ENCODE measurements at places on chromosomes 5 and 9.

DNA sequence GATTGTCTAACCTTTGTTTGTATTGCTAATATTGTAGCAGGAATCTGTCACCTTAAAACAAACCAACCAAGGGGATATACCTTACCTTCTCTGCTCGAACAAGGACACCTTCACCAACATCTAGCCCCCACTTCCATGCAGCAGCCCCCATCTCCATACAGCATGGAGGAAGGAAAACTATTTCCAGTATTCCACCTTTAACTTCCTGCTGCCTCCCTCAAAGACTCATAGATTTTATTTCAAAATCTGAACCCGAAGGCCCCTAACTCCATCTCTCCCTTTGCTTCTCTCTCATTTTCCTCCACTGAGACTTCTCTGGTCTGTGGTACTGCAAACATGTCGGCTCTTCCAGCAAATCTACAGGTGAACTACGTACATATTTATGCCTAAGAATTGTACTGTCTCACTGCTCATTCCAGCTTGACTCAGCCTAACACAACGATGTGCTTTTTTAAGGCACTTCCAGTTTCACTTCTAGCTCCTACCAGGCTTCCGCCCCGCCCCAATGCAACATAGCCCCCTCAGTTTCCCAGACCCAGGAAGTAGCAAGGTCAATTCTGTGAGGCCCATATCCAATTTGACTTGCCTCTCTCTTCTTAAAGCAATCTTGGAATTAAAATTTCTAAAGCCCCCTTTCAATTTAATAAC lies 70.7 kb upstream of the RNF38 start:
- no peak for DNase-seq

DNA sequence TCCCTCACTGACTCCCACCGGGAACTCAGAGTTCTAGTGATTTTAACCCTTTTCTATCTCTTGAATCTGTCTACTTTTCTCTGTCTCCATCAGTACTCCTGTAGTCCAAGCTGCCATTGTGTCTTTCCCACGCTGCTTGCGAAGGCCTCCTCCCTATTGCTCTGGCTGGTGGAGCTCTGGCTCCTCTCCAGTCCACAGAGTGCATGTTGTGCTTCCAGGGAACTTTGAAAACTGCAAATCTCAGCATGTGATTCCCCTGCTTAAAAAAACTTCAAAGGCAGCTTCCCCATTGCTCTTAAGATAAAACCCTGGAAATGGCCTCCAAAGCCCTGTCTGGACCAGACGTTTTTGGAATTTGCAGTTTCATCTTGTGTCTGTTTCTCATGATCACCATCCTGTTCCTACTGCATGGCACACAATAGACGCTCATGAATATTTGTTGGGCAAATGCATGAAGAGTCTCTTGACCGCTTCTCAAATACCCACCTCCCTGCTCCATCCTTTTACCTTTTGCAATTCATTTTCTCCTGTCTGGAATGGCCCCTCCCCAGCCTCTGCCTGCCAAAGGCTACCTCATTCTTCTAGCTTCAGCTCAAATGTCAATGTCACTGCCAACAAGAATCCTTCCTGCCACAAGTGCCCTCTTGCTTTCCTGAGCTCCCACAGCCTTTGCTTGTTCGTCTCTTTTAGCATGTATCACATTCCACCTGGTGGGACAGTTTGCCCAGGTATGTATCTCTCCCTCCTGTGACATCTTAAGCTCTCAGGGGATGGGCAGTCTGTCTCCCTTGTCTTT lies 293.2 kb downstream of the ARHGAP26 start:
- no peak for DNase-seq

DNA sequence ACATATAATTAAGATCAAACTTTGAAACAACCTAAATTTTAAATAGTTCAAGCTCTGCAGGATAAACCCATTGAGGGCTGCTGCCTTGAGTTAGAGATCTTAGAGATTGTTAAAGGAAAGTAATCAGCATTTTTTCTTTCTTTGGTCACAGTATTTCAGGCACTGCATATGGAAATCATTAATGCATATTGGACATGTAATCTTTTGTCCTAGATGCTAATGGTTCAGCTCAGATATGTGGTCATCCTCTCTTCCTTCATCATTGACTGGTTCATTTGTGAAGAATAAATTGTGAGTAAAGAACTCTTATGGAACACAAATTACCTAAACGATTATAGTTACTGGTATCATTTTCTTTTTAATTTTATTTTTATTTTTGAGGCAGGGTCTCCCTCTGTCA lies 82.0 kb upstream of the PRLR start:
- no peak for DNase-seq

GRCh38 chr5:94793816-94794198 lies 175.3 kb downstream of the SLF1 start:
- DNase-seq, result no peak

- DNase-seq, result no peak
These were observed 223.6 kb downstream of the NMUR2 start for GRCh38 chr5:152181461-152181860.

- DNase-seq, result no peak
These were observed 217.5 kb upstream of the TAS2R1 start for GRCh38 chr5:9847631-9848030.

DNA sequence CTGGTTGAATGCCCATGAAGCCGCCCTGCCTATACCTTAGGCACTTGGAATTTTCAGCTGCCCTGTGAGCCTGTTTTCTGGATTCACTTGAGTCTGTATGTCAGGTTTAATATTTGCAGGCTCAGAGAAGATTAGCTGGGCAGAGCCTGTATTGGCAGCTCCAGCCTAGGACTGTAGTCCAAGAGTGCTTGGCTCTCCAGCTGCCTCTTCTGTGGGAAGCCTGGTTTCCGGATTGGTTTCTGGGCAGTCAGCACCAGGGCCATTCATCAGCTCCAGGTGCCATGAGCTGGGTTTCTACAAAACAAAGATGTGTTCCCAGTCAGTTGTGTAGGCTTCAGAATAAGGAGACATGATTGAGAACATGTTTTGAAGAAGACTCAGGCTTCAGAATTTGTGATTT lies 90.1 kb downstream of the ARHGAP26 start:
- no peak for DNase-seq

DNA sequence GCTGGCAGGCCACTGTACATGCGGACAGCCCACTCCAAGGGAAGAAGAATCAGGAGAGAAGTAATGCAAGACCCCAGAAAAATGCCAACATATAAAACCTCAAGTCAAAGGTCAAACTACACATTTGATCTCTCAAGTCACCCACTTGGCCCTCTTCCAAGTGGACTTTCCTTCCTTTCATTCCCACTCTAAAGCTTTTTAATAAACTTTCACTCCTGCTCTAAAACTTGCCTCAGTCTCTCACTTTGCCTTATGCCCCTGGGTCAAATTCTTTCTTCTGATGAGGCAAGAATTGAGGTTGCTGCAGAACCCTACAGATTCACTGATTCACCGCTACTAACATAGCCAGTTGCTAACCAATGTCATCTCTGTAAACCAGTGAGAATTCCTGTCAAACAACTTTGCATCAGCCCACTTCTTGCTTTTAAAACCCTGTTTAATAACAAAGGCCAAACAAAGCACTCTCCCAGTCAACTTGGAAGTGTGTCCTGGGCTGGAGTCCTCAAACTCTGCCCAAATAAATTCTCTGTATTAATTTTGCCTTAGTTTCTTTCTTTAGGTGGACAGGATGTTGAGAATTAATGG lies 6.9 kb upstream of the ATP6V1G1 start:
- no peak for DNase-seq

GRCh38 chr9:83642793-83643192 lies 19.9 kb downstream of the IDNK start:
- DNase-seq, result no peak

DNA sequence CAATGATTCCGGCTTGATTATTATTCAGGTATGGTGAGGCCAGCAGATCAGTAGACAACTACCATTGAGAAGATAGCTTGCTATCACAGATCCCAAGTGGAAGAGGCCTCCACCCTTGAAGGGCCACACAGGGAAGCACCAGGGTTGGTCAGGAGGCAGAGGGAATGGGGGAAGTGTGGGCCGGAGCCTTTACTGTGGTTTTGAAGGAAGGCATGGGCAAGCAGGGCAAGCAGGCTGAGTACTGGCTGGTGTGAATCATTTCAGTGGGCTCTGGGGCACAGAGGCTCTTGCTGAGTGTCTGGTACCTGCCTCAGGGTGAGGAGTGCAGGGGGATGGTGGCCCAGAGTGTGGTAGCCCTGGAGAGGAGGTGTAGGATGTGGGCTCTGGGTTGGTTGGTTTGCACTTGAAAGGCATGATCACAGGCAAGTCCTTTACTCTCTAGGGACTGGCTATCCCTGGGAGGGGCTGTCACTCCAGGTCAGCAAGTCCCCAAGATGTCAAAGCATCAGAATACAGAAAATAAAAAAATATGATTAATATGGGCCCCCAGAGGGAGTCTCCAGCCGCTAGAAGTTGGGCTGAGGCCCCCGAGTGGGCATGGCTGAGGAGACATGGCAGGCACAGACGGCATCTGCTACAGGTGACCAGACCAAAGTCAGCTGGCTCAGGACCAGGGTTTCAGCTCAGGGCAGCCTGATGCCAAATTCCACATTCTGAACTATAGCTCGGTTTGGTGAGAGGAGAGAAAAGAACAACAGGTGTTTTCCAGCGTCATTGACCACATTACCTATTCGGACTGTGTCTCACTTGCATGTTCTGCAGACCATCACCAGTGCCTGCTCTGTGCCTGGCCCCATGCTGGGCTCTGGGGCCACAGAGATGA lies 9.7 kb upstream of the SUSD3 start:
- no peak for DNase-seq

DNA sequence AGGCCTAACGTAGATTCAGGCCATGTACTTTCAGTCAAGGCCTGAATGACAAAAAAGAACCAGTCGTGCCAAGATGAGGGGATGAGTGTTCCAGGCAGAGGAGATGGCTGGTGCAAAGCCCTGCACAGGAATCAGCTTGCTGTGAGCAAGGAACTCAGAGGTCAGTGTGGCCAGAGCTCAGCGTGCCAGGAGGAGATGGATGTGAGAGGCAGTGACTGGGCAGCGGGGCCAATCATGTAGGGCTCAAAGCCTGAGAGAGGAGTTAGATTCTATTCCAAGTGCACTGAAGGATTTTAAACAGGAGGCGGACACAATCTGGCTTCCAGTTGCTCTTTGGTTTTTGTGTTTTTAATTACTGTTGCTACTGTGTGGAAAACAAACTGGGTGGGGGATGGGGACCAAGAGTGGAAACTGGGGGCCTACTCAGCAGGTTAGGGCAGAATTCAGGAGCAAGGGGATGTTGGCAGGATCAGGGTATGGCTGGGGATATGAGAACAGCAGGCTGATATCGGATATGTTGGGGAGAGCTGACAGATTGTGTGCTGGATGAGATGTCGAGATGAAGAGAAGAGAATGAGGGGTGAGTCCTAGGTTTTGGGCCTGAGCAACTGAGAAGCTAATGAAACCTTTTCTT lies 64.3 kb downstream of the ANGPTL2 start:
- no peak for DNase-seq

- no peak for DNase-seq
These were observed 934.3 kb upstream of the CDH10 start for GRCh38 chr5:25579111-25579510.

DNA sequence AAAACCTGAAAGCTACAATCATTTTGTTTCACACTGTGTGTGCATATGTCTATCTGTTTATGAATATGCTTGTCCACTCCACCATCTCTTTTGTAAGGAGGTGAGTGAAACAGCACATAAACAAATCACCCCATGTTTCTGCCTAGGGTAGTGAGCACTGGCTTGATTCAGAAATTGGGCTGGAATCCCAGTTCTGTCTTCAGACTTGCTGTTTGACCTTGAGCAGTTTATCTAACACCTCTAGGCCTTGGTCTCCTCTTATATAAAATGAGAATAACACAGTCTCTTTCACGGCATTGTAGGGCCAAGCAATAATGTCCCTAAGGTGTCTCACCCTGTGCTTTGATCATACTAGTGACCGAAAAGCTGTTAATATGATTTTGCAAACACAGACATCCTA lies 61.2 kb downstream of the ZNF366 start:
- DNase-seq, result no peak

GRCh38 chr9:97802276-97802675 lies 50.8 kb upstream of the FOXE1 start:
- no peak for DNase-seq

- no peak for DNase-seq
These were observed 100.9 kb downstream of the F2RL2 start for GRCh38 chr5:76522103-76522935.

GRCh38 chr9:99249619-99250018 lies 27.5 kb downstream of the SEC61B start:
- no peak for DNase-seq

- no peak for DNase-seq
These were observed 296.7 kb upstream of the MEF2C start for GRCh38 chr5:89179731-89180130.

GRCh38 chr5:160445132-160445531 lies 23.5 kb downstream of the PTTG1 start:
- DNase-seq, result no peak

GRCh38 chr9:135147938-135148337 lies 60.5 kb downstream of the OLFM1 start:
- no peak for DNase-seq

DNA sequence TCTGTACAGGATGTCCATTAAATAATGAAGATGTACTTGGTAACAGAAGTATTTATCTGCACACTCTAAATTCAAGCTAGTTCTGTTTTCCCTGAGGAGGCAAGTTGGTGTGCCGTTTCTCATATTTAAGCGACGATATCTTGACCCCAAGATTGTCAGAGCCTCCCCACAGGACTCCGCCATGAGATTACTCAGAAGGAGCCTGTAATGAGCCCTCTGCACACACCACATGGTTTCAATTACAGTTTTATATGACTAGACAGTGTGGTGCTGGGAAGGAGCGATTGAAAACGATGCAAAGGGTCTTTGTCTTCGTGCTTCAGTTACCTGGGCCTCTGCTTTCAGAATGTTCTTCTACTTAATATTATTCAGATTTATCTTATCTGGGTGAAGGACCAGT lies 840.4 kb upstream of the WWC1 start:
- DNase-seq, result no peak

- no peak for DNase-seq
These were observed 124.4 kb downstream of the TMEM174 start for GRCh38 chr5:73297430-73297829.

DNA sequence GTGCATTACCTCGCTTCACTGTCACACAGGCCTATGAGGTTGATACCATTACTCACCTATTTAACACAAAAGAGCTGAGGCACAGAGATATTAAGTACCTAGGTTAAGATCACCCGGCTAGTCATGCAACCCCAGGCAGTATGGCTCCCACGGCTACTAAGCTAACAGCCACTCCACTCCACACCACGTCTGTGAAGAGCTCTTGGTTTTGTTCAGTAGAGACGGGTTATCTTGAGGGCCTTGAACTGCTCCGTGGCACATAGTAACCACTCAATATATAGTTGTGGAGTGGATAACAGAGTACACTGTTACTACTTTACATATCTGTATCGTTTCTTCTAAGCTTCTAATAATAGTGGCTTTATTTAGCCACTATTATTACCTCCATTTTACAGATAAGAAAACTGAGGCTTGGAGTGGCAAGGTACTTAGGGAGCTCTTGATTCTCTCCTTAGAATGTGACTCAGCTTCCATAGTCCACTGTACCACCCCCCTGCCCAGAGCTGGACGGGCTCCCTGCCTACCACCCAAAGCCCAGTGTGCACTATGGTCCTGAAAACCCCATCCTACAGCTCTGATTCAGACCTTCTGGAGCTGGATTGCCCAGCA lies 1.0 kb upstream of the CORO2A start:
- DNase-seq, result no peak
